Gastroesophageal sphincter (tissue), 4 donors: ENCODE measurements at places on chromosomes 7 and 10. TPM values are rescaled to one million over a fixed set of nuclear protein-coding genes. Genes with fewer than 3 reads are reported as not detected.
A peak's percentile ranks its signal among the peaks of the same experiment; 100 is the strongest.

The TMEM270 gene
- total RNA-seq, result not detected

The FGFBP3 gene
- total RNA-seq, result 1.2 TPM

The INSIG1 gene
- total RNA-seq, result 33.9 TPM

The ZNF727 gene
- total RNA-seq, result 5.1 TPM

The EPHB6 gene
- 22.1 TPM for total RNA-seq

The VSTM4 gene
- total RNA-seq, result 22.2 TPM

The SPRN gene
- 0.35 TPM for total RNA-seq

The RPEL1 gene
- total RNA-seq, result not detected

The STAG3 gene
- not detected for total RNA-seq

The RP9 gene
- 11.7 TPM for total RNA-seq

DNA sequence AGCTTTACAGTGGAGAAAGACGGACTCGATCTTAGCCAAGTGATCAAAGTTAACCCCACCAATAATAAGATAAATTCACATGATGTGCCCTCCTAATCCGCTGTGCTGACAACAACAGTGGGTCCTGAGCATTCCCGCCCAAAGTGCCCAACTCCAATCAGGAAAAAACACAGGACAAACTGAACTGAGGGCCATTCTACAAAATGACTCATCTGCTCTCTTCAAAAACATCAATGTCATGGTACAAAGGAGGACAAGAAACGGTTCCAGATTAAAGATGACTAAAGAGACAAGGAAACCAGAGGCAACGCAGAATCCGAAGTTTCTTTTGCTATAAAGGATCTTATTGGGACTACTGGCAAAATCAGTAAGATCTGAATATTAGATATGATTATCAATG lies 79.4 kb downstream of the CTBP2 start:
- ATAC-seq, result no peak

DNA sequence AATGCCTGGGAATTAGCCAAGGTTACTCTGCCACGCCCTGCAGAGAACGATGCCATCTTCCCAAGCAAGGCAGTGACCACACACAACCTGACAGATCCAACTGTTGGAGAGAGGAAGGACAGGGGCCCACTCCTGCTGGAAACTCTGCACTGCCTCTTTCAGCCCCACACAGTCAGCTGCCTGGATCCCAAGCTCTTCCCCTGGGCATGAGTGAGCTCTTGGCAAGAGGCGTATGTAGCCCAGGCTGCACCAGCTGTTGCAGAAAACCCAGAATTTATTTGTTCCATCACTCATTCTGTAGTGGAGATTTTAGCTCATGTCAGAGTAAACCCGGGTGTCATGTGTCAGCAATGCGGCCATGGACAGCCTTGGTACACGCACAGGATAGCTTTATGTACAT lies 135.1 kb upstream of the TRIM24 start:
- no peak for ATAC-seq

DNA sequence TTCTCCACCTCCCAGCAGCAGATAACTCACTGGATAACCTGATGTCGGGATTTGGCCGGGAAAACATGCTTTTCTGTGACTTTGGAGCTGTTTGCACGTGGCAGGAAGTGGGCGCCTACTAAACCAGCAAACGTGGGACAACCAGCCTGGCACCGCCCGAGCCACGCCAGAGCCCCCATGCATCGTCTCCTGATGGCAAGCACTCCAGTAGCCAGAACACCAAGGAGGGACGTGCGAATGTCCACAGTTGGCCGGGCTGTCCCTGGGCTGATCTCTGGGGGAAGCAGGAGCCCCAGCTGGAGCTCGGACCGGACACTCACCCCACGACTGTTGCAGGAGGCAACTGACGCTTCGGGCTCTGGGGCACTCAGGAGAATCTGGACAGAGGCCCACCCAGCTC lies 7.1 kb downstream of the ADGRA1 start:
- no peak for ATAC-seq

- no peak for ATAC-seq
Measured at GRCh38 chr7:105454095-105454747, 65.5 kb upstream of the SRPK2 start.

- no peak for ATAC-seq
Measured at GRCh38 chr10:73634421-73634820, 6.9 kb downstream of the MYOZ1 start.

- no peak for ATAC-seq
Measured at GRCh38 chr10:6054884-6055283, 7.3 kb downstream of the IL2RA start.

DNA sequence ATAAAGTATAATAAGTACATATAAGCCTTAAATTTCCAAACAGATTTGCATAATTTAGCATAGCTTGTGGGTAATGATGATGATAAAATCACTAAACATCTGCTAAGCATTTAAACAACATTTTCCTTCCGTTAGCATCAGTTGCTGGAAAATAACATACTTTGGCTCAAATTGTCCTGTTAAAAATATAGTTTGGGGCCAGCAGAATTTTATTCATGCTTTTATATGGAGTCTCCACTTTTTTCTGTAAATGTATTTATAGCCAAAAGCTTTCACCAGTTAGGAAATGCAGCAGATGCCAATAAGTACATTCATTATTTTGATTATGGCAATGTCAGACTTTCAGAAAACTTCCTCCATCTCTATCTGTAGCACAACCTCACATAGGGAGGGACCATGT lies 107.2 kb downstream of the CNTNAP2 start:
- ATAC-seq, result no peak

- ATAC-seq, result no peak
Measured at GRCh38 chr10:24120646-24121045, 88.3 kb upstream of the KIAA1217 start.

GRCh38 chr7:149819961-149820340 lies 18.2 kb upstream of the ZNF862 start:
- ATAC-seq, result no peak

DNA sequence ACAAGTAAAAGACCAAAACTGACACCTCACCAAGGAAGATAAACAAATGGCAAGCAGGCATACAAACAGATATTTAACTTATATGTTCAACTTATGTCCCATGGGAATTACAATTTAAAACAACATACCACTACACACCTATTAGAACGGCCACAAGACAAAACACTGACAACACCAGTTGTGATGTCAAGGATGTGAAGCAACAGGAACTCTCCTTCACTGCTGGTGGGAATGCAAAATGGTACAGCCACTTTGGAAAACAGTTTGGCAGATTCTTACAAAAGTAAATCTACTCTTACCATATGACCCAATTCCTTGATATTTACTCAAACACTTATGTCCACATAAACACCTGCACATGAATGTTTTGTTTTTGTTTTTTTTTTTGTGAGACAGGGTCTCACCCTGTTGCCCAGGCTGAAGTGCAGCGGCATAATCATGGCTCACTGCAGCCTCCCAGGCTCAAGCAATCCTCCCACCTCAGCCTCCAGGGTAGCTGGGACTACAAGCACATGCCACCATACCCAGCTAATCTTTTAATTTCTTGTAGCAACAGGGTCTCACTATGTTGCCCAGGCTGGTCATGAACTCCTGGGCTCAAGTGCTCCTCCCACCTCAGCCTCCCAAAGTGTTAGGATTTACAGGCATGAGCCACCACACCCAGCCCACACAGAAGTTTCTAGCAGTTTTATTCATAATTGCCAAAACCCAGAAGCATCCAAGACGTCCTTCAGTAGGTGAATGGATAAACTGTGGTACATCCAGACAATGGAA lies 27.3 kb downstream of the HERC4 start:
- no peak for ATAC-seq

DNA sequence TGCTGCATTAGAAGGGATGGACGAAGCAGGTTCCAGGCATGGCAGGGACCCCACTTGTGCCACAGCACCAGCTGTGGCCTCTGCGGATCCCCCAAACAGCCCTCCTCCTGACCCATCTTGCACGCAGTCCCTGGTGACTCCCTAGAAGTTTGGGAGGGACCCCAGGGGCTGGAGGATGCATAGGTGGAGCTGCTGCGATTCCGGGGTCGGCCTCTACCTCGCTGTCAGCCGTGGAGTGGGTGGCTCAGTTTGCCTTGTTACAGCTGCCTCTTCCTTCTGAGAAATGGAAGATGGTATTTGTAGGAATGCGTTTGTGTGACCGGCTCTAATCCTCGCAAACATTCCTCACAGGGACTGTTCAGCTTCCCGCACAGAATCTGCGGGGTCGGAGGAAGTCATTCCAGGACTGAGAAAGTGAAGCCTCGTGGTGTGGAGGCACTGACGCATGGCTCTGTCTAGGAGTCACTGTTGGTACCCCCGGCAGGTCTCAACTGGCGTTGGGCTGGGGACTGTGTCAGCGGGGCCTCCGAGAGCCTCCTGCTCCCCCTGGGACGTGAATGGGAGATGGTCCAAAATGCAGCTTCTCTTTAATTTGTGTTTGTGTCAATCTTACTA lies 17.5 kb downstream of the PWWP2B start:
- no peak for ATAC-seq

- no peak for ATAC-seq
Measured at GRCh38 chr7:158111049-158111751, 476.4 kb downstream of the PTPRN2 start.

- no peak for ATAC-seq
Measured at GRCh38 chr7:1856888-1857441, 186.9 kb downstream of the ELFN1 start.

GRCh38 chr7:28230261-28230660 lies 49.7 kb upstream of the JAZF1 start:
- ATAC-seq, result no peak

DNA sequence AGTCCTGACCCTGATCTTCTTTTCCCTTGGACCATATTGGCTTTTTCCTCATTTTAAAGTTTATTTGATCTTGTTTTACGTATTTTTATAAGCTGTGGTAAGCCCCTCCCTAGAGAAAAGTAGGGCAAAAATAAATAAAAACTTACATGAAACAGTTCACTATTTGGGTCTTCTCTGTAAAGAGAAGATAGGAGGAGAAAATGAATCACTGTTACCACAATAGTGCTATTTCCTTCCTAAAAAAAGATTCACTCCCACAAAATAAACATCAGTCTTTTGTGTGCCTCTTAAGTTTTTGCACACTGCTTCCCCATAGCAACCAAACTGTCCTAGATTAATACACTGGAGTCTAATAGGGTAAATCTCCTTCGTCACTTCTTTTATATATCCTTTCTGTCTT lies 1.4 kb upstream of the SVIL start:
- no peak for ATAC-seq

- no peak for ATAC-seq
Measured at GRCh38 chr10:86068231-86069054, 298.2 kb downstream of the GRID1 start.

- no peak for ATAC-seq
Measured at GRCh38 chr7:2939193-2939885, 95.2 kb upstream of the GNA12 start.

DNA sequence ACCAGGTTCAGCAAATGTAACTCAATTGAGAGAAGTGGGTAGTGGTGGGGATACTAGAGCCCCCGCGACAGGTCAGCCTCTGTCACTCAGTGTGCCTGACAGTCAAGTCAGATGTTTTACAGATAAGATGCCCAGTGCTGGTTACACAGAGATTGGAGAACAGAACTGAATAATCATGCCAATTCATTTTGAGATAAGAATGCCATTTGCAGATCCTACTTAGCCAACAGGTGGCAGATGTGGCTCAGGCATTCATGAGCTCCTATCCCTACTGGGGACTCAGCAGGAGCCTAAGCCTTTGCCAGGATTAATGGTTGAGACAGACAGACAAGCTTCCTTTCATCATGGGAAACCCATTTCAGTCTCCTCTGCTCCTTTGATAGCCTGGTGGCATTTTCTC lies 137.8 kb downstream of the MAPK8 start:
- ATAC-seq, result no peak

- no peak for ATAC-seq
Measured at GRCh38 chr10:100033766-100034418, 24.1 kb upstream of the DNMBP start.

DNA sequence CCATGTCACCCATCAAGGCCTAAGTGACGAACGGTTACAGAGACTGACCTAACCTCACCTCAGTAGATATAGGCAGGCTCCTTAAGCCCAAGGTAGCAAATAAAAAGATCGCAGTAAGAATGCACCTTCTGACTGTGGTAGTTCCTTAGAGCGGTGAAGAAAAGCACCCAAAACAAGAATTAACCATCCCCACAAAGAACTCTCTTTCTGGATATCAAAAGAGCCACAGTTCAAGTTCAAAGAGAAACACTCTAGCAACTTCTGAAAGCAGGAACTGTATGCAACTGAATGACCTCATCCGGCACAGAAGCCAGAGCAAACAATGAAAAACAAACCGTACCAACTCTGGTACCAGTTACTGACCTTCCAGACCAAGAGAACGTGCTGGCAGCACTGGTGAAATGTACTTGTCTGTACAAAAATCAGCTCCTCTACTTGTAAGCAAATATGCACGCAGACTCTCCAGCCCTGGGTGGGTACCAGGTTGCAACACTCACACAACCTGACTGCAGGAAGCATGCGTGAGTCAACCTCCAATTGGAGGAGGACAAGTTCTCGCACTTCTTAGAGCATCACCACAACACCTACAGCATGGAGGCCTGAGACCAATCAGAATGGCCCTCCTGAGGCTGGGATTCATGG lies 202.7 kb downstream of the FAM107B start:
- ATAC-seq, result no peak

DNA sequence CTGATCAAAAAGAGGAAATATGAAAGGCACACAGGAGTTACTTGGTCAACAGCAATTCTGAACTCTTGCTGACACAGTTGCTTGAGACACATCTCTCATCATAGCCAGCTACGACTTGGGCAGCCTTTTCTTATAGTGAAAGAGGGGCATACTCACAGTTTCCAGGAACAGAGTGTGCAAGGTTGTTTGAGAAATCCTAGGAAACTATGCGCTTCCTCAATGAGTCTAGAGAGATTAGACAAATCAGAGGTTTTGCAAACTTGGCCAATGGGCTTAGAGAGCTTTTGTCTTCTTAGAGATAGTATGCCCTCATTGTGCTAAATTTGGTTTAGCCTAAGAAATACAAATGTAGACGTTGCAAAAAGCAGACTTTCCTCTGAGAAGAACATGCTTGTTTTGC lies 370.4 kb downstream of the HGF start:
- ATAC-seq, result no peak

- peak; percentile 33 for ATAC-seq
Measured at GRCh38 chr7:128103498-128104107, 72.4 kb upstream of the LRRC4 start.
